ENCODE measurements at places on chromosomes 3 and 15.

DNA sequence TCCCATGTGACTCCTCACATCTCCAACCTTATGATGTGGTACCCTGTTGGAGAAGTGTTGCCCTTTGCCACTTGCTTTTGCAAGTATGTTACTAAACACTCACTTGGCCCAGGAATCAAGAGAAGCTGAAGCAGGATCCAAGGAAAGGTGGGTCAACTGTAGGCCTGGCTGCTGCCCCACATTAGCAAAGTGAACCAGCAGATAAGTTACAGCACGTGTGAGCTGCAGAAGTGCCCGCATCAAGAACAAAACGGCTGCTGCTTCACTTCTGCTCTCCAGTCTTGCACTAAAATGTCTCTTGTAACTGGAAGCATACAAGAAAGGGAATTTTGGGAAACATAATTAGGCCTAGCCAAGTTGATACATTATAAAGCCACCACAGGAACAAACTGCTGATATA, 79.6 kb downstream of the PCOLCE2 start:
- no peak for DNase-seq

GRCh38 chr3:149933858-149934257, 36.8 kb downstream of the PFN2 start:
- DNase-seq: no peak

GRCh38 chr15:72923289-72923688, 129.0 kb upstream of the NEO1 start:
- DNase-seq: no peak

DNA sequence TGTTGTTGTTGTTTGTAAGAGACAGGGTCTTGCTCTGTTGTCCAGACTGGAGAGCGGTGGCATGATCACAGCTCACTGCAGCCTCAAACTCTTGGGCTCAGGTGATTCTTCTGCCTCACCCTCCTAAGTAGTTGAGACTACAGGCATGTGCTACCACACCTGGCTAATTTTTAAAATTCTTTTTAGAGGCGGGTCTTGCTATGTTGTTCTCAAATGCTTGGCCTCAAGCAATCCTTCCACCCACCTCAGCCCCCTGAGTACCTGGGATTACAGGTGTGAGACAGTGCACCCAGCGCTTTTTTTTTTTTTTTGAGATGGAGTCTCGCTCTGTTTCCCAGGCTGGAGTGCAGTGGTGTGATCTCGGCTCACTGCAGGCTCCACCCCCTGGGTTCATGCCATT, 46.7 kb downstream of the TMOD3 start:
- DNase-seq: no peak

GRCh38 chr15:89174476-89174875, 46.9 kb downstream of the RLBP1 start:
- peak; percentile 51 for DNase-seq

DNA sequence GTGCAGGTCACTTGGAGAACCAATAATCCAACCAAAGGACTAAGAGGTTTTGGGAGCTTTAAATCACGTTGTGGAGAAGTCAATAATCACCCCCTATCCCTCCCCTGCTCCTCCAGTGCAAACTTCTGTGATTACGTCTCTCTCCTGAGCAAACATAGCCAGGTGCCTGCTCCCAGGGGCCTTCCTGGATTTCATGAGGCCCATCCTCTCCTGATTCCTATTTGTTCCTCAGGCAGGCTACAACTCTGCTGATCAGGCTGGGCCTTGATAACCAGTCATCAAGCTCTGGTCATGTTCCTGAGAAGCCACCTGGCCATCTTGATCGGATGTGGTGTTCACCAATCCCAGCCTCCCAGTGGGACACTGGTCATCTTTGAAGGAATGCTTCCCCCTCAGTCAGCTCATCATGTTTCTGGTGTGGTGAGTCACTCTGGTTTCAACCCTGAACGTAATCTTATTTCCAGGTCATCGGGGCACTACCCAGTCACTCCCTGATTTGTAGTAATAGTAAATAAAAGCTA, 2.9 kb upstream of the ZNF710 start:
- DNase-seq: no peak

GRCh38 chr3:10568549-10568948, 63.2 kb upstream of the ATP2B2 start:
- DNase-seq: no peak

DNA sequence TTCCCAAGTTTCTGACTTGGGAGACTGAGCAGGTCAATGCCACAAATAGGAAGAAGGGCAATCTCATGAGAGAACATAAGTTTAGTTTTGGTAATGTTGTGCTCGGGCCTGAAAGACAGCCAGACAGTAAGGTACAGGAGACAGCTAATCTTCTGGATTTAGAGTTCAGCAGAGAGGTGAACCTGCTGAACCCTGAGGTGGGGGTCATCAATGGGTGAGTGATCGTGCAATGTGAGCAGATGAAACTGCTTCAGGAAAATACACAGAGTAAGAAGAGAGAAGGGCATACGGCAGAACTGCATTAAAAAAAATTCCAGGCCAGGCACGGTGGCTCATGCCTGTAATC, 23.3 kb downstream of the RUBCN start:
- DNase-seq: no peak

GRCh38 chr15:75195122-75195765, 6.4 kb upstream of the C15orf39 start:
- no peak for DNase-seq

DNA sequence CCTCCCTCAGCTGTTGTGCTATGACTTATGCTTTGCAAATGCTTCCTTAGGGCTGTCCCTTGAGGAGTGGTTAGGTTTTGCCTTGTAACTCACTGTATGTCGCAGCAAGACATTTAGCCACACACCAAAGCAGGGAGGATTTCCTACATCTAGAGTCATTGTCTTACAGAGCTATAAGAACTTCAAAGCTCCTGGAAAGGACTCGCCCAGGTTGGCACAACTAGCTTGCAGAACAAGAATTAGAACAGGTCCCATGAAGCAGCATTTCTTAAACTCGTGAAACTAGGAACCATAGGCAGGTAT, 19.4 kb upstream of the ACAP2 start:
- no peak for DNase-seq

GRCh38 chr3:50550079-50550736, 17.3 kb downstream of the C3orf18 start:
- no peak for DNase-seq

DNA sequence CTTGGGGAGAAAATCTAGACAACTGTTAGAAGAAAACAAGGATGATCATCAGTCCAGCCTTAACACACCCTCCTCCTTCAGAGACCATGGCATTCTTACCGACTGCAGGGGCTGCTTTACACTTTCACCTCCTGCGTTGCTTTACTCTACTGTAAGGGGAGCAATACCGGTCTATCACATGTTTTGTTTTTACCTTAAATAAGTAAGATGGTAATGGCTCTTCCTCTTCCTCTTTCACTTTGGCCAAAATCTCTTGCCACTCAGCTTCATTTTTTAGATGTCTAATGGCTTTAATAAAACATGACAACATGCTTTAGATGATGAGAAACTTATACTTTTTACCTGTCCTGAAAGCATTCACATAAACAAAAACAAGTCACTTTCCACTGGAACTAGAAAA, 33.4 kb upstream of the STIMATE start:
- no peak for DNase-seq

GRCh38 chr3:64122476-64122875, 99.2 kb upstream of the PSMD6 start:
- DNase-seq: no peak

- no peak for DNase-seq
Measured at GRCh38 chr3:52881871-52882270, 15.5 kb downstream of the STIMATE start.

- DNase-seq: no peak
Measured at GRCh38 chr3:52084216-52084945, 28.0 kb upstream of the DUSP7 start.

DNA sequence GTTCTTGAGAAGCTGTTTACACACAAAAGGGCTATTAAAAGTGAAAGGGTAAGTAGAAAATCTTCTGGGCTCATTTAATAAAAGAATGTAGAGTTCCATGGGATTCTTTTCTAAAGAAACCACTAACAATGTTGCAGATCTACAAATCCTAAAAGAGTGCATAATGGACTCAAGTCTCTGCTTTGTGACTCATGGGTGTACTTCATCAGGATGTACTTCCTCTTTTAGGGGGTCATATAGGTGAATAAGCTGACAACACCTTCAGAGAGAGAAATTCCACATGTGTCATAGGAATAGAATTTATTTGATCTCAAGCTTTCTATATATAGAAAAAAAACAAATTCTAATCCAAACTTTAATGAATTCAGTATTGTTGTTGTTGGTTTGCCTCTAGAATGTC, 355.5 kb downstream of the TIGIT start:
- no peak for DNase-seq

DNA sequence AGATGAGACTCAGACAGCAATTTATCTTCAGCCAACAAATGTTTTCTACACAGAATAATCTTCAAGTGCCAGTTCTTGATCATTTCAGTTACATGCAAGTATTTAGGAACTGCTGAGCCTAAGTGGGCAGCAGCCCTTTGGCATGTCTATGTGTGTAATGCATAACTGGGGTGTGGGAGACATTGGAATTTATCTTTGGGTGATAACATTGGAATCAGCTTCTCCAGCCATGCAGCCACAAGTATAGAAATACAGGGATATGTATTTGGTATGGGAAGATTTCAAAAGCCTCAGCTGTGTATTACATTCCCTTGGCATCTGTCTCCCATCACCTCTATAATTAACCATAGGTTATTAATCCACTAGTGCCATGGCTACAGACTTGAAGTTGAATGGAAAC, 63.4 kb upstream of the FOXP1 start:
- DNase-seq: no peak

DNA sequence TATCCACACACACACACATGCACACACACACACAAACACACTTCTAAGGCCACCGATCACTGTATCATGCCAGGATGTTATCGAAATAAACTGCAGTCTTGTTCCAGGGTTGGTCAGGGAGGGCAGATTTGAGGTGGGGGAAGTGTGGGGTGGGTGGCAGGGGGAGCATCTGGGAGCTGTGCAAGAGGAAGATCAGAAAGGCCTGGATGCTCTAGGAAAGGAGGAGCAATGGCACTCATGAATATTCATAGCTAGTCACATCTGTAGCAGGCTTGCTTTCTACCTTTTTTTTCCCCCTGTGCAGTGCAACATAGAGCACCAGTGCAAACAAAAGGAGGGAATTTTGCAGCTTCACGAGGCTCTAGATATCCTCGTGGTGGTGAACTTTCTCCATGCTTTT, 84.9 kb downstream of the MEIS2 start:
- no peak for DNase-seq

DNA sequence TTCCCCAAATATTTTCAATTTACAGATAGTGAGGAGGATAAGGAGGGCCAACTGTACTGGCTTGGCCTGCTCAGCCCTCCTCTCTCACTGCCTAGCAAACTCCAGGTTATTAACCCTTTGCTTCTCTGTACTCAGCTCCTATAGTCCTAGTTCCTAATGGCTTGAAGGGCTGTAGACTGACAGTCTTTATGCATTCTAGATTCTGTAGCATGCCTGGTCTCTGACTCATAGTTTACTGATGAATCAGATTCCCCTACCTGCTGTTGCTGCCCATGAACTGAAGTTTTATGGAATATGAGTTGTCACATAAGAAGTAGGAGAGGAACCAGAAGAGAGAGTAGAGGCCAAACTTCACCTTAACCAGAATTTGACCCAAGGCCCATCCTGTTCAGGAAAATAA, 27.1 kb upstream of the MAP3K13 start:
- no peak for DNase-seq

DNA sequence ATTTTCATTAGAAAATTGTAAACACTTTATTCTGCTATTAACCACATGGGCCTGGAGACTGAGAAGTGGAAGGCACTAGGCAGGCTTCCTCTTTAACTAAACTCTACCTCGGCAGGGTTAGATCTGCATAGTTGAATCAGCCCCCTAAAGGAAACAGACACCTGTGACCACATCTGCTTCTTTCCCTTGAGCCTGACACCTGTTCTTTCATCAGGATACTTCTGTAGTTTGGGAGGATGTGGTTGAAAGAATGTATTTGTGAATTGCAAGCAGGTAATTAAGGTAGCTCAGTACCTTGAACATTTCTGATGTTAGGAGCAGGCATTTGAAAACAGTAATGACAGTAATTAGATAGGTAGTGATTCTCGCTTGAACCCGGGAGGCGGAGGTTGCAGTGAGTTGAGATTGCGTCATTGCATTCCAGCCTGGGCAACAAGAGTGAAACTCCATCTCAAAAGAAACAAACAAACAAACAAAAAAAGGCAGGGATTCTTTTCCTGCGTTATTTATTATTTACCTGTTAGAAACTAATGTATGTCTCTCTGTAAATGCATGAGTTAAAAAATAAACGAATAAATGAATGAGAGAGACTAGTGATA, 468.5 kb downstream of the NLGN1 start:
- no peak for DNase-seq

- peak; percentile 57 for DNase-seq
Measured at GRCh38 chr15:78761891-78762385, 49.3 kb downstream of the ADAMTS7 start.

GRCh38 chr3:155064920-155065319, 15.2 kb upstream of the MME start:
- no peak for DNase-seq

DNA sequence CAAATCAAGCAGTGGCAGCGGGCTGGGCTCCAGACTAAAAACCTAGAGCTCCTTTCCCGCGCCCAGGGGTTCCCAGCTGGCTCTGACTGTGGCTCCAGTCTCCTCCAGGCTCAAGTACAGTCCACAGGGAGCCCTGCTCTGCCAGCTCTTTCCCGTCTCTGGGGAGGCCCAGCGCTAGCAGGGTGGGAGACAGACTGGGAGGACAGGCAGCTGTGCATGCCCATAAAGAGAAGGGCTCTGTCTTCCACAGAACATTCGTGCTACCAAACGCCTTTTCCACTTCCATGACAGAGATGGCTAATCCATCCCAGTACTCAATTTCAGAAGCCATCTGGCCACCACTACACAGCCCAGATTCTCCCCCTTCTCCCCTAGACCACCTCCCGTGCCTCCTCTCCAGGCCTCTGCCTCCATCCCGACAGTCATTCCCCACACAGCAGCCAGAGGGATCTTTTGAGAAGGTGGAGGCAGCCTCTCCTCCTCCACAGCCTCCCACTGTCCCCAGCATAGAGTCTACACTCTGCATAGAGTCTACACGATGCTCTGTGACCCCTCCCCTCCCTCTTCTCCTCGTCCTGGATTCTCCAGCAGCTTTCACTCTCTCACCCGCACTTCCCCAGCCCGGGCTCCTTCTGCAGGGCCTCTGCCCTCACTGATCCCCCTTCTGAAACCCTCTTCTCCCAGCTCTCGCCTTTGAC, 6.8 kb upstream of the DUSP7 start:
- DNase-seq: no peak

DNA sequence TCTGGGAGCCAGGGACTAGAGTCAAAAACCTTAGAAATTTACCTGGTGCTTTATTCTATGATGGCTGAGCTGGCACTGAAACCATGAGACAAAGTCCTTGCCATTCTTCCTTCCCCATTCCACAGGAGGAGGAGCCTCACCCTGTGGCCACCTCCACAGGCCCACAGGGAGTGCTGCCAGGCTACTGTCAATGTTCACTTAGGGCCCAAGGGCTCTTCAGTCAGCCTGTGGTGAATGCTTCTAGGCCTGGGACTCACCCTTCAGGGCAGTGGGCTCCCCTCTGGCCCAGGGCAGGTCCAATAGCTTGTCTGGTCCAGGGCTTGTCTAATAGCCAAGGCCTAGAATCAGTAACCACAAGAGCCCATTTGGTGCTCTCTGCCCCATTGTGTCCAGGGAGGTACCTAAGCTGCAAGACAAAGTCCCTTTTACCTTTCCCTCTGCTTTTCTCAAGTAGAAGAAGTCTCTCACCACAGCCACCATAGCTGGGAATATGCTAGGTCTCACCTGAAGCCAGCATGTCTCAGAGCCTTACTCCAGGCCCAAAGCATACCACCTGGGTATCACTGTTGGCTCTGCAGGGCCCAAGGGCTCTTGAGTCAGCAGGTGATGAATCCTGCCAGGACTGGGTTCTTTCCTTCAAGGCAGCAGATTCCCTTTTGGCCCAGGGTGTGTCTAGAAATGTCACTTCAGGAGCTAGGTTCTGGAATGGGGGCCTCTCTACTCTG, 61.8 kb upstream of the CHRNB4 start:
- no peak for DNase-seq
